ENCODE measurements at places on chromosomes 5 and 9.
A peak's percentile ranks its signal among the peaks of the same experiment; 100 is the strongest.

DNA sequence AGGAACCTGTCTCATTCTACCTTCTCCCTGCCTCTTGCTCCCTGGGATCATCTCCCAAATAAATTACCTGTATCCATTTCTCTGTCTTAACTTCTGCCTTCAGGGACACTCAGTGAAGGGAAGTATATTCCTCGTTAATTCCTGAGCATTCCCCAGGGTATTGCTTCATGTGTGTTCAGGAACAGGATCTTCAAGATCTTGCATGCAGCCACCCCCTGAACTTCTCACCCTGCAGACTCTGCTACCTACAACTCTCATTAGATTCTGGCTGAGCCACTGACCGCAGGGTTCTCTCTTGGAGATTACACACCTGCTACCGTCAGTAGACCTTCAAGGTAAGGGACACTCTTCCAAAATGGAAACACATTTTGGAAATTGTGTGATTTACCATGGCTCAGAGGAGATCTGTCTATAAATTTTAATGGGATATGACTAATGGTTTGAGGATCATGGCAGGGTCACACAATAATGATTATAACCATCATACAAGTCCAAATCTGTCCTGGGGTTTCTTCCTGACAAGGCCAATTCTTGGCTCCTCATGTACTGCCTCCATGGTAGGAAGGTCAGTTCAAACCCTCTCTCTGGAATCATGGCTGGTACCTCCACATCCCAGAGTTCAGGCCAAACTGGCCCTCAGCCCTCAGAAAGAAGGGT is 38.9 kb upstream of the UGCG start:
- DNase-seq: no peak

DNA sequence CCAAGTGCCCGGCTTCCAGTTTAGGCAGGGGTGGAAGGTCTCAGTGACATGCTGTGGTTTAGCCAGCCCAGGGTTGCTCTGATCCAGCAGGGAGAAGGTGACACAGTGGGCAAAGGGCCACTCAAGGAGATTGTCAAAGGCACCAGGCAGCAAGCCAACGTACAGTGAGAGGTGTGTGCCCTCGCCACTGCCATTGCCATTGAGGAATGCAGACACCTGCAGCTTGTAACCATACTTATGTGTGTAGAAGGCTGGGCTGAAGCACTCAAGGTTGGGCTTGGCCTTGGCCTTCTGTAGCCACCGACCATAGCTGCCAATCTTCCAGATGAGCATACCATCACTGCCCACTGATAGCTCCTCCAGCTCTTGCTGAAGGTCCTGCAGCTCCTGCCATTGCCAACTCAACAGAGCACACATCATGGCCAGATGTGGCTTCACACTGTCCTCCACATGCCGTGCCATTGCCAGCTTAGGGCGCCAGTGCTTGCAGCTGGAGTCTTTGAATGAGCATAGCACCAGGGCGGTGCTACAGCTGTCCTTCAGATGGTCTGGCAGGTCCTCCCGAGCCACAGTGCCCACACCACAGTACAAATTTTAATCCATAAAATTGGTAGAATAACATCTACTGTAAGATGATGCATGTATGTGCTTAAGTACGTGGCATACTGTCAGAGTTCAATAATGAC is 59.7 kb upstream of the HMHB1 start:
- no peak for DNase-seq

DNA sequence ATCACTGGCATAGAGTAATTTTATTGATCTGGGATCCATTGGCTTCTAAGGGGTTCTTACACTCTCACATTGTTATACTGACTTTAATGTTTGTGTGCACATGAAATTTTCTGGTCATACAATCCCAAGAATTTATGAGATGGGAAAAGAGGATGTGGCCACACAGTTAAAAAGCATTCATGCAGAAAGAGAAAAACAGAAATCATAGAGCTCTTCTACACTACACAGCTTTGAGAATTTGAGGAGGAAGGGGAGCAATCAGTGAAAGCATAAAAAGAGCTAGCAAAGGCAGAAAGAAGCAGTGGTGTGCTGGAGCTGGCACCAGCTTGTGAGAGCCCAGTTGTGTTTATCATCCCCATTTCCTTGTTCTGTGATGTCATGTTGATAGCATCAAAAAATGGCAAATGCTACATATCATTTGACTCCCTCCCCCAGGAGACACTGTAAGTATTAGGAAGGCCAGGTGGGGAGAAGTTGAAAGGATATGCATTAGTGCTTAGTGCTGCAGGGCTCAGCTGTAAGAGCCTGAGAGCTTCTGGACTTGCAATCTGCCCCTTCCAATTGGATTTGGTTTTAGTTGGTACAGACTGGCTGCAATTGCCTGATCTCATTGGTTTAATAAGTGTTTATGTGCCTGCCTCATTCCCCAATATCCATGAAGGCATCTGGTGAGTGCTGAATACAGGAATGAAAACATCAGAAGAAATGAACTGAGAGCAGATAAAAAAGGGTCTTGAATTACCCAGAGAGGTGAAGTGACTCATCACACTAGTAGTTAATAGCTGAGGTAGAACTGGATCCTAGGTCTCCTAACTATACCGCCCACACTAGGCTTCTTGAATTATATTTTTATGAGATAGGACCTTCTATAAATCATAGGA is 30.9 kb downstream of the RHOBTB3 start:
- peak; percentile 39 for DNase-seq

DNA sequence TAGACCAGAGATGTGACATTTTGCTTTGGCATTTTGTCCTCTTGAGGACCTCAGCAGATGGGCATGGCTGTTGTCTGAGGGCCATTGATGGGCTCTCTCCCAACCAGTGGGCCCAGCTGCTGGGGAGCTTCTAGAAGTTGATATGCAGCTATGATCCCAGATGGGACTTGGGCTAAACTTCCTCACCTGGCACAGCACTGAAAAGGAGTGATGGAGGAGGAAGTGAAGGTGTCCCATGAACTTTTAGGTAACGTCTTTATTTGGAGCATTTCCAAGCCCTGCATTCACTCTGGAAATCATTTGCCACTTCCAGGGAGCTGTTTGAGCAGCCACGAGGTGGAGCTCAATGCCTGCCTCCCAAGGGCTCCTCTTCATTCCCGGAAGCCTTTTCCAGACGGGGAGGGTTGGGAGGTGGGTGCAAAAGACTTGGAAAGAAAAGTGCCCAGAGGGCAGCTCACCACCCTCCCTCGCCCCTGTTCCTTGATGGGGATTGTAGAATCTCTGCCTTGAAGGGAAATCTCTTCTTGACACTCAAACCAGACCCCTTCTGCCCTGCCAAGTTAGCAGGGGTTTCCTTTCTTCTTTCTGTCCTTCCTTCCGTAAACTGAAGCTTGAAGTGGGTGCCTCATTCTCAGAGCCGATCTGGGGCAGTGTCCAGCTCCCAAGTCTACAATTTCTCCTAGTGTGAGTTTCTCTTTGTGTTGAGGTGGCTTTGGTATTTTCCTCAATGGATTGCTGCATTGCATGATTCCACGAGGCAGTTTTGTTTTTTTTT is 18.1 kb upstream of the NEUROG1 start:
- peak; percentile 22 for DNase-seq

DNA sequence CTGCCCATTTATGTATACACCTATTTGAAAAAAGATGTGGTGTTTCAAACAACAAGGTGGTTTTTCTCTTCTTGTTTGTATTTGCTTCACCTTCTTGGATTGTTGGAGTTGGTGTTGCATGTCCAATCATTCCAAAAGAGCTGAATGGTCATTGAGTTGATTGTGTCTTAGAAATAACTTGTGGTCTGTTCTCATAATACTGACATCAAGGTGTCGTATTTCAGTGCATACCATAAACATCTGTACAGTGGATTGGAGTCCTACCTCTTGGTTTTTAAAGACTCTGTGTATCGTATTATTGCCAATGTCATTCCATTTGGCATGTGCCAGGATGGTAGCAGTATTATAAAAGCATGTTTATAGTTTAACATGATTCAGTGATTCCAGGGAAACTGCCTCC is 73.2 kb downstream of the TRIO start:
- DNase-seq: no peak

- DNase-seq: no peak
Observed at GRCh38 chr9:79663300-79663699, 91.5 kb downstream of the TLE4 start.

- no peak for DNase-seq
Observed at GRCh38 chr5:112257976-112258375, 161.1 kb downstream of the EPB41L4A start.

DNA sequence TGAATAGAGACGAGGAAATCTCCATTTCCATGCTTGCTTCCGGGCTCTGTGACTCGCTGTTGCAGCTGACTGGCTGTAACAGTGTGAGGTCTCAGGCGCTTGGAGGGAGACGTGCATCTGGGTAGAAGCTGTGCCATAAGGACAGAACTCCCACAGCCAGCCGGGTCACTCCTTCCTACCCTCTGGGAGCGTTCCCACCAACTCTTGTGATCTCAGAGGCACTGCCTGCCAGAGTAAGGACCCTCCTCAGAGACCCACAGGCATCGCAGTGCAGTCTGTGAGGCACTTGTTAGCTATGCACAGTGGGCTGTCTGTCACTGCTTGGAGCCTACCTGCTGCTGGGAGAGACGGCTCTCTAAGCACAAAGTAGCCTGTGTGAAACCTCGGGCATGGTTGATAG is 203.4 kb upstream of the SEMA6A start:
- DNase-seq: no peak

All from Caki2 (cell line).